ENCODE measurements at places on chromosomes 6 and 20.

DNA sequence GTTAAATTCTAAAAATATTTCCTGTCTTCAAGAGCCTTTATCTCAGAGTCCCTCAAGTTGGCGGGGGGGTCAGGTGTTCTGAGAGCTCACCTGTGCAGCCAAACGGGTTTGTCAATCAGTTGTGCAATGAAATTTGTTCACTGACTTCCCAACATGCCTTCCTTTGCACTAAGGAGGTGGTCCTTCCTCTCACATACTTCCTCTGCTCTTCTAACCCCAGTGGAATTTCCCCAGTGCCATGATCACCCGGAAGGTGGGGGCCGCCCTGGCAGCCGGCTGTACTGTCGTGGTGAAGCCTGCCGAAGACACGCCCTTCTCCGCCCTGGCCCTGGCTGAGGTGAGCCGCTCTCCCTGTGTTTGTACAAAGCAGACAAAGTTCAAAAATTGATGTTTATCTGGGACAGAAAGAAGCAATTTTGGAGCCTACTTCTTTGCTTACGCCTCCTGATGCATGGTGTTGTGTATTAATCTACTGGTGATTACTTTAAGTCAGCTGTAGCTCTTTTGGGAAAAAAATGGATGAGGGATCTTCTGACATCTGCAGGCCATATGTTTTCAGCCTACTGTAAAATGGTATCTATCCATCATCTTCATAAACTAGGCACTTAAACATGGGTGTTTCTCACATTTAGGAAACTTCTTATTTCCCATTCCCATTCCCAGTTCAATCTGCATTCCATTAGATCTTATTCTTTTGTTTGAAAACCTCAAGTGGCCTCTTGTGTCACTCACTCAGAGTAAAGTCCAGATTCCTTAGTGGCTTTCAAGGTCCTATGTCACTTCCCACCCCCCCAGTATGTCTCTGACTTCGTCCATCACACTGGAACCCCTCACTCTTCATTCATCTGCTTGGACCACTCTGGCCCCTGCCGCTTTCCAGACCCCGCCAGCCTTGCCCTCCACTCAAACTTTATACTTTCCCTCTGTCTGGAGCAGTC is 10.1 kb downstream of the ALDH5A1 start:
- DNase-seq = no peak

DNA sequence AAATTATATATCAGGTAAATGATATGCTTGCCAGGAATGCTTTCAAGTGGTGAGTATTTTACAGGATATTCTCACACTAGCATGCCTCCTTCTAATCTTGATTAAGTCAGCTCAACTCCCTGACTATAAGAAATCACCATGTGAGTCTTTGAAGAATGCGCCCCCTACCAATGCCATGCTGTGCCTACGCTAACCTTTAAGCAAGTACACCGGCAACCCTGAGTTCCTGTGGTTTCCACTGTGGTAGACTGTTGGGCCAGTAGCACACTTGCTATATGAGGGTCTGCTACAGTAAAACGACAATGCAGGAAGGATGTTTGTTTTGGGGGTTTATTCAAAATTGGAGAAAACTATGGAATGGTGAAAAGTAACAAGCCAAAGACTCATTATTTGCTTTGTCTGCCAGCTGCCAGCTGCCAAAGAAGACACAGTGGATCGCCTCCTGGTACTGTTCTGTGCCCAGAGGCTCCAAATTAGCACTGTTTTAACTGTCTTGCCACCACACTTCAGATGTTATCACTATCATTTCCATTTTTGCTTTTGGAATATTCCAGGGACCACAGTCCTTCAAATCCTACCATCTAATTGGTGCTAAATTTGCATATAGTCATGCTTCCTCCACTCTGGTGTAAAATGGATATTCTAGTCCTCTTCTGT is 333.5 kb downstream of the RNGTT start:
- DNase-seq = peak; percentile 62

GRCh38 chr6:47598367-47598766 is 100.0 kb upstream of the ADGRF4 start:
- no peak for DNase-seq

DNA sequence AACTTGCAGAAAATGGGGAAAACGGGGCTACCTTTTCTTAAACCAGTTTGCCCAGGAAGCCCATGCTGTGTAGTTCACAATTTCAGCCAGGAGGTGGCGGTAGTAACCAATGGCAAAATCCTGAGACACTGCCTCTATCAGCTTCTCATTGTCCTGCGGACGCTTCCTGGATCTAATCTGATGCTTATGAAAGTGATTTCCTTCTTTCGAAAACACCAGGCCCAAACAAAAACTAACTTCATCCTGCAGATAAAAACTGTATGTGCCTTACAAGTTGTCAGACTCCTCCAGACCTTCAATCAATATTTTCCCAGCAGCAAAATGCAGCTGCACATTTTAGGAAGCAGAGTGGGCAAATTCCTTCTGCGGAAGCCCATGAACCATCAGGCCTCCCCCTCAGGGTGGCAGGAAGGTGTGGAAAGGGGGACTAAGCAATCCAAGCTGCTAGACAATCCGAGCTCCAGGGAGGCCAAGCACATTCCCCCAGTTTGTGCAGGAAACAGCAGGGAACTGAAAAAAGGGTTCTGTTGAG is 88.5 kb downstream of the LY86 start:
- peak; percentile 64 for DNase-seq

GRCh38 chr6:5099537-5099936 is 14.4 kb downstream of the PPP1R3G start:
- DNase-seq = no peak

GRCh38 chr6:139271056-139271455 is 20.7 kb downstream of the TXLNB start:
- no peak for DNase-seq

DNA sequence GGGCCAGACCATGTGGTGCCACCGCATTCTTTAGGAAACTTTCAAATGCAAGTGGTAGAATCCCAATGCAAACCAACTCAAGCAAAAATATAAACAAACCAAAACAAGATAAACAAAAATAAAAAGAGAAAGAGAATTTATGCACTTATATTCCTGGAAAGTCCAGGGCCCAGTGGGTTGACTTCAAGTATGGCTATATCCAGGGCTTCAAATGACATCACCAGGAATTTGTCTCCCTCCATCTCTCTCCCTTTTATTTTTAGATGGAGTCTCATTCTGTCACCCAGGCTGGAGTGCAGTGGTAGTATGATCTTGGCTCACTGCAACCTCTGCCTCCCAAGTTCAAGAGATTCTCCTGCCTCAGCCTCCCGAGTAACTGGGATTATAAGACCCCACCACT is 56.1 kb upstream of the PNRC1 start:
- DNase-seq = no peak

DNA sequence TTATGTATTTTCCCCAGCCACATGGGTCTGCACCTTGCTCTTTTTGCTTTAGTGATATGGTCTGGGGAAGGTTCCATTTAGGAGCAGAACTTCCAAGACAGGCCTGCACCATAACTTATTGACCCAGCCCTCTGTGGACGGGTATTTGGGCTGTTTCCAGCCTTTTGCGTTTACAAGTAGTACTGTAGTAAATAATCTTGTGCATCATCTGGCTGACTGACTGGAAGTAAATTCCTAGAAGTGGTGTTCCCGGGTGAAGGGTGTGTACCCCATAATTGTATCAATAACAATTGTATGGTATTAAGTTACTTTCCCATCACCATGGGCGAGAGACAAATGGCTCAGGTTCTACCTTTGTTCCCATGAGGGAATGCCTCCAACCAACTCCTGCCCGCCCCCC is 31.6 kb downstream of the SPDEF start:
- DNase-seq = no peak

DNA sequence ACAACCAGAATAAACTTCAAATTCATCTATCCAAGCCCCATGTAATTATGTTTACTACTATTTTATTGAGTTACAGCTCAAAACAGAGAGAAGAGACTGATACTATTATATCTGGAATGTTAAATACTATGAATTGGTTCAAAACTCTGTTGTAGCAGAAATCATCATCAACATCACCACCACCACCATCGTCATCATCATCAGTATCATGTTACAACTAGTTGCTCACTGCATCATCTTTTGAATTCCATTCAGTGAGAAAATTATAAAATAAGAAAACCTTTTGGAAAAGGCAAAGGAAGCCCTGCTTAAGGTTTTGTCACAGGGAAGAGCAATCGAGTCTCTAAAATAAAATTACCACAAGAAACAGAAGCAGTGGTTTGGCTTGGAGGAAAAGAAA is 36.2 kb upstream of the THEMIS start:
- DNase-seq = no peak

DNA sequence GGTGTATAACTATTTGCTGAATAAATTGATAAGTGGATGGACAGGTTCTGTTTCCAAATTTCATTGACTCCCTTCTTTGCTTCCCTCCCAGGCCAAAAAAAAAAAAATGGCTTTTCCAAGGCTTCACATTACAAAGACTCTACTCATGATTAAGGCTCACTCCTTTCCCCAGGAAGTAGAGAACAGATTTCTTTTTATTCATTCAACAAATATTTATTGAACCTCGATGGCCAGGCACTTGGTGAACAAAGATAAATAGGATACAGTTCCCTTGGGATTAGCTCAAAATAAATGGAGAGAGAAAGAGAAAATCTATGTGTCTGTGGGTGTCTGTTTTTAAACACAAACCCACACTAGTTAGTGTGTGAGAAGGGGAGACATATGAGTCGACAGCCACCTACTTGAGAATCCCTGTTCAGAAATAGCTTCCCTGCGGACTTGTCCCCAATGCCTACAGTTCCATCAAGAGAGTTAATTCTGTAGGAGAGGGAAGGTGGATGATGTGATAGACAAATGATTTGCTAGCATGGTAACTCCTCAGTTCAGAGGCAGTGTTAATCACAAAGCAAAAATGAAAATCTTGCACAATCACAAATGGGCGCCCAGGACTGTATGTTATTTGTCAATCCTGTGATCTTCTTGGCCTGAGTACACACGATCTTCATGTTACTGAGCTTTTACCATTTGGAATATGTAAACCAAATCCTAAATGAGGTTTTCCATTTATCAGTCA is 20.3 kb downstream of the TRAF3IP2 start:
- DNase-seq = no peak

DNA sequence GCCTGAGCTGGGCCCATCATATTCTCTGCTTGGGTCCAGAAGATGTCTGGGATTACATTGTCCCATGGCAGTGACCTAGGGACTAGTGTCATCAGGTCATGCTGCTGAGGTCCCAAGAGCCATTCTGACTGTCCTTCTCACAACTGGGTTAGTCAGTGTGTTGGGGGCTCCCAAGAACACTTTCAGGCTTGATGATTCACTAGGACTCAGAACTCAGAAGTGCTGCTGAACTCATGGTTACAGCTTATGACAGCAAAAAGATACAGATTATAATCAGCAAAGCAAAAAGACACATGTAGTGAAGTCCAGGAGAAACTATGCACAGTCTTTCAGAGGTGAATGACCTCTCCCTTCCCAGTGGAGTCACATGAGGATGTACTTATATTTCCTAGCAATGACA is 107.8 kb downstream of the SYNE1 start:
- DNase-seq = no peak

DNA sequence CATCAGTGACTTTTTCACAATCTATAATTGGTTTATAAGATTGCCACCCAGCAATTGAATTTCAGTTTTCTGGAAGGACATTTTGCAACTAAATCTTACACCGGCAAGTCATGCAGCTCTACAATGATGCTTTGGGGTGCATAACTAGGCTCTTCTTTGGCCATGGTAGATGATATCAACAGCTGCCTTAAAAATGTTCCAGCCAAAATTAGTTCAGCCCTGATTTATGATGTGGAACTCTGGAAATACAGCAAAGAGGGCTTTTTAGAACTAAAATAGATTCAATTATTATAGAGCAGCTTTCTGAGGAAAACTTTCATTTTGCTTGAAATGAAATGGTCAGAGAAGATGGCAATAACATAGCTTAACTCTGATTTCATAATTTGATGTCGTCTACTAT is 18.4 kb upstream of the MCM9 start:
- no peak for DNase-seq

DNA sequence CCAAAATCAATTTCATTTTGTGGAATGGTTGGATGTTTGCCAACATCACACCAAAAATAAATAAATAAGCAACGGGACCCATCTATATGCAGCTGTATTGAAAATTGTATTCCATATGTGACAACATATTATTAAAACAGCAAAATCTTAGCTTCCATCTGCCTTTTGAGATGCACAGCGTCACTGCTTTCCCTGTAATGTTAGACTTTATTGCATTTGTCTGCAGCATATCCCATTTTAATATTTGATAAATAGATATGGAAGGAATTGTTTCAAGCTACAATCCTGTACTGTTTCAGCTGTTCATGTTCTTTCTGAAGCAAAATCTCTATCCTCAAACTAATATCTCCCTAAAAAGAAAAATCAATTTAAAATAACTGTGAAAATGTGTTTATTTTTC is 509.1 kb downstream of the PKHD1 start:
- DNase-seq = no peak

GRCh38 chr6:17741507-17741906 is 34.8 kb upstream of the NUP153 start:
- DNase-seq = no peak

DNA sequence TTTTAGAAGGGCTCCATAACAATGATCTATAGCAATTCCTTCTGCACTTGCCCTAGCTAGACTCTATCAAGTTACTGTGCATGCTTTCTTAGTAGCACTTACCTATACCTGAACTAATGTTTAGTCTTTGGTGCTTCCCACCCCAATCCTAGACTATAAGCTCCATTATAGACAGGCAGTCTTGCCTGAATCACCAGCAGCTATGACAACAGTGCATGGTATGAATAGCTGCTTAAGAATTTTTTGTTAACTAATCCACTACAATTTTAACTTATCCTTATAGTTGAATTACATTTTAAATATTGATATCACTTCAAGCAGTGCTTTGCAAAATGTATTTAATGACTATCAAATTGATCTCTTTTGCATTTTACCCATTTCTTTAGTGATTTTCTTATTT is 164.3 kb downstream of the RPS12 start:
- DNase-seq = no peak

- peak; percentile 31 for DNase-seq
These were observed at the start of gene RAMACL for GRCh38 chr6:166586424-166587156. Gene RAMACL (minus strand): TSS chr6:166586678. CDS start chr6:166586477, 201 bp downstream.

DNA sequence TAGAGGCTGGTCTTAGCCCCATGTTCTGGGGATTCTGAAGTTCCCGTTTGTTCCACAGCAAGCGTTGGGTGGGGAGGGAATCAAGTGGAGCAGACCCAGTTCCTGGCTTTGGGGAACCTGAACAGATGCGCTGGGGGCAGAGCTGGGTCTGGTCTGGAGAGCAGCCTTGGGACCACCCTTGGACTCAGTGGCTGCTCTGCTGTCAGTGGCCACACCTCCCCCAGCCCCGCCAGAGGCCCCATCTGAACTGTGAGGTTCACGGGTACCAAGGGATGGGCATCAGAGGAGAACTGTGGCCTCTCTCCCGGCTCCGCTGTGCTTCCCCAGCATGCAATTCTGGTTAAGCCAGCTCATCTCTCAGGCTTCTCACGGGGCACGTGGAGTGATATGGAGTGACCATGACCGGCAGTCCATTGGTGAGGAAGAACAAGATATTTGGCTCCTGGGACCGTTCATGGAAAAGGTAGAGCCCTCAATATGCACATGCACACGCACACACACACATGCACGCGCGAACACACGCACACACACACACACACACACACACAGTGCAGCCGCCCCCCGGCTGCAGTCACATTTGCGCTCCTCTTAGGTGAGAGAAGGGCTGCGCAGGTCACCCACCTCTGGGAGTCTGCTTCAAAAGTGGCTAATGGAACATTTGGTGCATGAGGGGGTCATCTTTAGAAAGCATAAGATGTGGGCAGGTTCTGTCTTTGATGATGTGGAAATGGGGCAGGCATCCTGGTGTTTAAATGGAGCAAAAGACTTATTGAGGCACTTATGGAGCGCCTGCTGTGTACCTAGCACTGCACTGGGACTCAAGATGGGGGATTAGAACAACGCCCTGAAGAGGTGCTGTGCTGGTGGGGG is 6.0 kb downstream of the DLGAP4 start:
- no peak for DNase-seq
